ENCODE measurements at places on chromosomes 13 and 19. TPM values are rescaled to one million over a fixed set of nuclear protein-coding genes. Genes with fewer than 3 reads are reported as not detected.

CASP14 gene
- not detected for polyA plus RNA-seq

DNA sequence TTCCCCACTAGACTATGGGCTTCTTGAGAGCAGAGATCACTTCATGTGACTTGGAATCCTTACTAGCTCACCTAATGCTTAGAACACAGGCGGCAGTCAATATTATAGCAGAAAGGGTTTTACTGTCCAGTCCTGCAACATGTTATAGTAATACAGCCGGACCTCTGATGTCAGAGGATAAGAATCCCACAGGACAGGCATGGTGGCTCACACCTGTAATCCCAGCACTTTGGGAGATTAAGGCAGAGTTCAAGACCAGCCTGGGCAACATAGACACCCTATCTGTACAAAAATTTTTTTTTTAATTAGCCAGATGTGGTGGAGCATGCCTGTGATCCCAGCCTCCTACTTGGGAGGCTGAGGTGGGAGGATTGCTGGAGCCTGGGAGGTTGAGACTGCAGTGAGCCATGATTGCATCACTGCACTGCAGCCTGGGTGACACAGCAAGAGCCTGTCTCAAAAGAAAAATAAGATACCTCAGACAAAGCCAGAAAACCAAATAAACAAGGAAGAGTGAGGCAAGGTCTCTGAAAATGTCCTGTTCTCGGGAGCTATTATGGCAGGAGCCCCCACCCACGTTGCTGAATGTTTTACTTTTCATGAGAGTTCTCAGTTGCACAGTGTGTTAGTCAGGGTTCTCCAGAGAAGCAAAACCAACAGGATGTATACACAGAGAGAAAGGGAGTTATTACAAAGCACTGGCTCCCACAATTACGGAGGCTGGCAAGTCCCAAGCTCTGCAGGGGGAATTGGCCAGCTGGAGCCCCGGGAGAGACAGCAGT is 100.8 kb downstream of the UBL3 start:
- DNase-seq, result no peak

GRCh38 chr13:36774931-36775330 is 44.1 kb upstream of the RFXAP start:
- DNase-seq, result no peak

DNA sequence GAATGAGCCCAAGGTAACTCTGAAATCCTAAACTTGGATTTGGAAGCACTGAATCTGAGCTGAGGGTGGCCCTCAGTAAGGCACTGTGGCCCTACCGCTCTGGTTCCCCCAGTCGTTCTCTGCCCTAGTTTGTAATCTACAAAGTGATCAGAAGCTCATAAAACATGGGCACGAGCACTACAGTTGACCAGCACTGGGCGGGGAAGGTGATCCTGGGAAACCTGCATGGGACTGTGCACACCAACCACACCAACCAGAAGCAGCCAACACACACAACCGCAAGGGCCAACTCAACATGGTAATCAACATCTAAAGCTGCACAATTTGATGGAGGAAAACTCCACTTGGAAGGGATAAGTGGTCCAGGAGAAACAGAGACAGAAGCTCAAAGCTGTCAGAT is 22.9 kb downstream of the SLC7A1 start:
- DNase-seq, result no peak

GRCh38 chr13:106318941-106319411 is 216.5 kb downstream of the EFNB2 start:
- DNase-seq, result no peak

GRCh38 chr13:50788551-50789210 is 54.8 kb downstream of the DLEU7 start:
- no peak for DNase-seq

DNA sequence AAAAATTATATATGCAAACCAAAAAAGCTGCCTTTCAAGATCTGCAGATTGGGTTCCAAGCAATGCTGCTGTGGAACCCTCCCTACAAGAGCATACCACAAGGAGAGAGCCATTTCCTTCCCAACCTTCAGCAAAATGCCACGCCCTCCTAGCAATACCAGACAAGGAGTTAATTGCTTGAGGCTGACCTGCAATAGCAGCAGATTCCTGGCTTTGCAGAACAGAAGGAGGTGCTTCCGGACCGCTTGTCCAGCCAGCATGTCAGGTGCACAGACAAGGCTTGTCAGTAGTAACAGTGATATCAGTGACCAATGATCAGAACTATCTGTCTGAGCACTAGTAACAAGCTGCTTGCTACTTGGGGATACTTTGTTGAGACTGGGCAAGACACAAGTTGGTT is 301.6 kb downstream of the FGF14 start:
- no peak for DNase-seq

Measured in ovary (tissue), 10 donors.